ENCODE measurements at places on chromosomes 16 and 17. TPM values are rescaled to one million over a fixed set of nuclear protein-coding genes. Genes with fewer than 3 reads are reported as not detected.

SMTNL2 gene
- total RNA-seq = not detected

DPEP3 gene
- total RNA-seq = 0.11 TPM

IL17C gene
- not detected for total RNA-seq

SEZ6L2 gene
- total RNA-seq = 0.18 TPM

PRRT2 gene
- 0.76 TPM for total RNA-seq

LDHD gene
- 0.11 TPM for total RNA-seq

GSPT1 gene
- 281 TPM for total RNA-seq

FBXW10B gene
- total RNA-seq = 2.1 TPM

DNAH2 gene
- not detected for total RNA-seq

NPB gene
- total RNA-seq = not detected

EXOC3L1 gene
- total RNA-seq = not detected

DNA sequence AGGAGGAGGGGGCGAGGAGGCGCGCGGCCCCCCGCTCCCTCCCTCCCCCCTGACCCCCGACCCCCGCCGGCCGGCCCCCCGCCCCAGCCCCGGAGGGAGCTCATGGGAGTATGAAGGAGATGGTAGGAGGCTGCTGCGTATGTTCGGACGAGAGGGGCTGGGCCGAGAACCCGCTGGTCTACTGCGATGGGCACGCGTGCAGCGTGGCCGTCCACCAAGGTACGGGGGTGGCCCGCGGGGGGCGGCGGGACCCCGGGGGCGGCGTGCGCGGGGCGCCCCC lies 390 bp downstream of the MLLT6 start:
- no peak for DNase-seq

DNA sequence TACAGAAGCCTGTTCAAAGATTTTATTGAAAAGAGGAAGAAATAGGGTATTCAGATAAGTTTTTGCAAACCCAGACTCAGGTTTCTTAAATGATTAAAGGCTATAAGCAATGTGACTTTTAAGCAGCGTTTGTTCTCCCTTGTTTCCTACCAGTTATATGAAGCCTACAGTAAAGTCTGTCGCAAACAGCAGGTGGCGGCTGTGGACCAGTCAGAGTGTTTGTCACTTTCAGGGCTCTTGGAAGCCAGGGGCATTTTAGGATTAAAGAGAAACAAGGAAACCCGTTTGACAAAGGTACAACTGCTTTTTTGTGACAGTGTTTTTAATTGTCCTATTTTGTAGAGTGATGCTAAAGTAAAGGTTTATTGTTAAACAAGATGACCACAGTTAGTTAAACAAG lies 7.7 kb upstream of the RARA start:
- DNase-seq = no peak

GRCh38 chr16:84461413-84462295 lies 42.8 kb downstream of the MEAK7 start:
- no peak for DNase-seq

- DNase-seq = no peak
Measured at GRCh38 chr16:83797013-83797412, 10.8 kb upstream of the HSBP1 start.

DNA sequence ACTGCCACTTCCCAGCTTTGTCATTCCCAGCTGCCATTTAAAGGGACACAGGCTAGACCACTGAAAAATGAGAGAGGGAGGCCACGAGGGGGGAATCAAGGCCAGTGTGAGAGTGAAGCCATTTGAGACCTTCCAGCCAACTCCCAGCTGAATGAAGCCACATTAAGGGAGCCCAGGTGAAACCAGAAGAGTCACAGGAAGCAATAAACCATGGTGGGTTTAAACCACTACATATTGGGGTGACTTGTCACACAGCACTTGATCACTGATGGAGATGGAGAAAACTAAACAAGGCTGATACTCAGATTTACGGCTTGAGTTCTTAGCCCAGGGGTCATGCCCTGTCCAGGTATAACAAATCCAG lies 2.8 kb upstream of the NUBP1 start:
- no peak for DNase-seq

GRCh38 chr16:49455181-49455990 lies 81.8 kb downstream of the C16orf78 start:
- DNase-seq = no peak

DNA sequence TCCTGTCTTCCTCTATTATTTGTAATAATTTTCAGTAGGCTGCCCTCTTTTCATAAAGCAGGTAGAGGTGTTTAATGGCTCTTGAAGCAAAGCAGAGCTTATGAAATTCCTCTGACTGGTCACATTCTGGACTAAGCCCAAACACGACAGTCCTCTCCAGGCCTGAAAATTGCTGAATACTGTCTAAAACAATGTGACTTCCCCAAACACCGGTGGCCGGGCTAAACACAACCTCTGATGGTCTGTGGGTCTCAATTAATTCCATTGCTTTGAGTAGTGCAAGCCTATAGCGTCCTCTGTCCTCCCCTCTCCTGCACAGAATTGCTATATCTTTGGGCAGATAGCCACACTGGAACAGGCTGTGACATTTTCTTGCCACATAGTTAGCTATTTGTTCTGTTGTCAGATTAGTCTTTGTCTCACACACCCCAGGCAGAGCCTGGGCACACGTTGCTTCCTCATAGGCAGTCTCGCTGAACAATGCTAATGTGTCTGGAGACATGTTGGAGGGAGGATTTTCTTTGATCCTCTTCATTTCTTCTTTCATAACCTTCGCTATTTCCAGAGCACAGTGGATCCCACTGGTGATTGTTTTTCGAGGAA lies 10.8 kb upstream of the SLFN12L start:
- no peak for DNase-seq

GRCh38 chr16:75233611-75233938 lies 14.8 kb downstream of the CTRB1 start:
- no peak for DNase-seq

GRCh38 chr16:58013201-58013956 lies 12.2 kb downstream of the USB1 start:
- no peak for DNase-seq

DNA sequence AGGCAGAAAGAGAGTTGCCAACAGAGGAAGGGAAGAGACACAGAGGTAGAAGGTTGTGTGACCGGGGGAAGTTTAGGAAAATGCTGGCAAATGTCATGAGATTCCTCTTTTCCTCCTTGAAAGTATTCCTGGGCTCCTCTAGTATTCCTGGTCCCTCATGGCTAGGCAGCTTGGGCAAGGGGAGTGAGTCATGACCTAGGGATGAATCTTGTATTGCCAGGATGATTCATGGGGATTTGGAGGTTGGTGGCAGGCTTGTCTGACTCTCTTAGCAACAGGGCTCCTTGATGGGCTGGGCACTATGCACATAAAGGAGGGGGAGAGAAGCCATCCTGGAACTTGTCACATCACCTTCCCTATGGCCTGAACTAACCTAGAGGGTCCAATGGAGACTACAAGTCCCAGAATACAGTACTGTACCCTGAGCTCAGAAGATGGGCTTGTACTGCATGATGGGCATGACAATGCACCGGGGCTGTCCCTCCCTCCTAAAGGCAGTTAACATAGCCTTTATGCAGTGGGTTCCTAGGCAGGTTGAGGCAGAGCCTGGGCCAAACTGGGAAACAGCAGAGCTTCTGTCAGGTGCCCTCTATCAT lies 2.1 kb upstream of the SEZ6 start:
- no peak for DNase-seq

DNA sequence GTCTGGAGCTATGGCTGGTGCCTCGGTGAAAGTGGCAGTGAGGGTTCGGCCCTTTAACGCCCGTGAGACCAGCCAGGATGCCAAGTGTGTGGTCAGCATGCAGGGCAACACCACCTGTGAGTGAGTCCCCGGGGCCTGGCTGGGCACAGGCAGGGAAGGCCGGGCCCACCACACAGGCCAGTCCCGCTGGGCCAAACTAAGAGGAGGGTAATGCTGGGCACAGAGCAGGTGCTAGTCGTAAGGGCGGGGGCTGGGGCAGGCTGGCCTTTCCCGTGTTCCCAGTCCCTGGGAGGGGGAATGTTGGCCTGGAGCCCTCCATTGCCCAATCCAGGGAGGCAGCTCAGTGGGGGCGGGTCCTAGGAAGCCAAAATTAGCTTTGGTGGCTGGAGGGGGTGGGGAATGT lies 2.5 kb downstream of the KIF1C start:
- no peak for DNase-seq

DNA sequence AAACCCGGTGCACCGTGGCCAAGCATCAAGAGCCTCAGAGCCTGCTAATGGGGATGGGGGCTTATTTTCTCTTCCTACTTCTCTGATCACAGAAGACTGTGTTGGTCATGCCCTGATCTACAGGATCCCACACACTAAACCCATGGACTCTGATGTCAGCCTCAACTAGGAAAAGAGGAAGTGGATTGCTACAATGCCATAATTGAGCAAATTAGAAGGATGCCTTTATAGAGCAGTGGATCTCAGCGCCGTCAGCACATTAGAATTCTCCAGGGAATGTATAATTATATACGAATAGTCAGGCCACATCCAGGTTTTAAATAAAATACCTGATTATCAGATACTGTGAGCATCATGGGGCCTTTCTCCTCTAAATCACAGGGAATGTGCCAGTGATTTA lies 64.8 kb downstream of the VAT1L start:
- no peak for DNase-seq

- no peak for DNase-seq
Measured at GRCh38 chr16:65790768-65791167, 575.7 kb upstream of the CDH5 start.

DNA sequence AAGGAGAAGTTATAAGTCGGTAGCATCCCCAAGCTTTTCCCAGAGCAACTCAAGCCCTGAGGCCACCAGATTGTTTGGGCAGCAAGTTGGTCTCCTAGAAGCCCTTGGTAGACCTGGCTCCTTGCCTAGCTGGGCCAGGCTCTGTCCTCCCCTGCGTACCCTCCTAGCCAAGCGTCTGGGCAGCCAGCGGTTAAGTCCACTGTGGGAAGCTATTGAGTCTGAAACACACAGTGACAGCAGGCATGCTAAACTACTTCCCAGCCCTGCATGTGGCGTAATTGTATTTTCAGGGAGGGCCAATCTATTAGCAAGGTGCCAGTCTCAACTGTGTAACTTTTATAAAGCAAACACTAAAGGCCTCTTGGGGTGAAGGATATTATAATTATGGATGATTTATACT lies 419.1 kb upstream of the RBFOX1 start:
- DNase-seq = no peak

- DNase-seq = peak; percentile 22
Measured at GRCh38 chr16:3101018-3101840, 2.1 kb upstream of the ZSCAN10 start.

DNA sequence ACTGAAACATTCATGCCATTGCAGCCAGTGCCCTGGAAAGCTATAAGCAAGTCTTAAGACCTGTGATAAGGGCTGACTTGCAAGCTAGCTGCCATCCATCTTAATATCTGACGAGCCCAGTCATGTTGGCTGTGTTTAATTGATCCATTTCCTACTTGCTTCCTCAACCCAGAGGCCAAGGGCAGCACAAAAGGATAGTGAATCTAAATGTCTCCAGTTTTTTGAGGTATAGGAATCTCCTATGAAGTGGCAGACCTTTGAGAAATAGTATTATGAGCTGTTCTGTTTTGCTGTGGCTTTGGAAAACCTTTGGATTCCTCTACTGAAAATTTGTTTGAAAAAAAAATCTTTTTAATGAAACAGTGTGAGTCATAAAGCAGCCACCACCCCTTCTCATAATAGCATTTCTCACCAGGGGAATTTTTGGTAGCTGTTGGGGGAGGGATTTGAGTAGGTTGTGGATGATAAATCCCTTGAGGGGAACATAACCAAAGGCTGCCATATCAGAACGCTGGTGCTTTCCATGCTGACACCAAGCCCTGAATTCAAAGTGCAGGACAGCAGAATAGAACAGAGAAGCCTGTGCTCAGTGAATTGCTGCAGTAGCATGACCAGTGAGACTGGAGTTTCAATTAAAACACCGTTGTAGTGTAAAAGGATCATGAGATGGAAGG lies 12.9 kb downstream of the ZNRF1 start:
- peak; percentile 25 for DNase-seq

DNA sequence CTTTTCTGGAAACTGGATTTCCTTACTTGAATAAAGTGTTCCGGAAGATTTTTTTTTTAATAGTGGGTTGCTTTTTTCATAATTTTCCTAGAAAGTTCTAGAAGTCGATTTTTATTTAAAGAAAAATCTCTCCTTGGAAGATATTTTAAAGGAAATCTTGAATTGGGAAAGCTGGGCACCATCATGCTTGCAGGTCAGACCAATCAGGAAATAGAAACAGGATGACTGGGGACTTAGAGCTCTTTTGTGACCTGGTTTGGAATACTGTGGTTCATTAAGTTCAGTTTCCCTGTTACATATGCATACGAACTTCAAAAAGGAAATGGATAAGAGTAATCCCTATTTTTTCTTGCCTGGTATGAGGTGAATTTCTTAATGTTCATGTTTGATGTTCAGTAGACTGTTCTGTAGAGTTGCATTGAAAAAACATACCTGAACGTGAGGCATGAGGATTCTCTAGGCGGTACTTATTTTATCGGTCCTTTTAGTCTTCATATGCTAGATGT lies 1.2 kb downstream of the NFATC3 start:
- DNase-seq = no peak

GRCh38 chr17:8005357-8005756 lies 2.9 kb downstream of the GUCY2D start:
- no peak for DNase-seq

DNA sequence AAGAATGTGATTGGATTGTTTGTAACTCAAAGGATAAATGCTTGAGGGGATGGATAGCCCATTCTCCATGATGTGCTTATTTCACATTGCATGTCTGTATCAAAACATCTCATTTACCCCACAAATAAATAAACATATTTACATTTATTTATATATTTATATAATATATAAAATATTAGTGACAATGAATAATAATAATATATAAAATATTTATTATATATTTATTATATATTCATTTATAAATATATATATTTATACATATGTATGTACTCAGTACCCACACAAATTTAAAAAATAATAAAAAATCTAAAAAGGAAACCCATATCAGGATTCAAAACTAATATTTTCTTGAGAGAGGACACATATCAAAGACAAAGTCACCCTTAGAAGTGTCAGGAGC lies 429.9 kb downstream of the KCNJ2 start:
- no peak for DNase-seq

DNA sequence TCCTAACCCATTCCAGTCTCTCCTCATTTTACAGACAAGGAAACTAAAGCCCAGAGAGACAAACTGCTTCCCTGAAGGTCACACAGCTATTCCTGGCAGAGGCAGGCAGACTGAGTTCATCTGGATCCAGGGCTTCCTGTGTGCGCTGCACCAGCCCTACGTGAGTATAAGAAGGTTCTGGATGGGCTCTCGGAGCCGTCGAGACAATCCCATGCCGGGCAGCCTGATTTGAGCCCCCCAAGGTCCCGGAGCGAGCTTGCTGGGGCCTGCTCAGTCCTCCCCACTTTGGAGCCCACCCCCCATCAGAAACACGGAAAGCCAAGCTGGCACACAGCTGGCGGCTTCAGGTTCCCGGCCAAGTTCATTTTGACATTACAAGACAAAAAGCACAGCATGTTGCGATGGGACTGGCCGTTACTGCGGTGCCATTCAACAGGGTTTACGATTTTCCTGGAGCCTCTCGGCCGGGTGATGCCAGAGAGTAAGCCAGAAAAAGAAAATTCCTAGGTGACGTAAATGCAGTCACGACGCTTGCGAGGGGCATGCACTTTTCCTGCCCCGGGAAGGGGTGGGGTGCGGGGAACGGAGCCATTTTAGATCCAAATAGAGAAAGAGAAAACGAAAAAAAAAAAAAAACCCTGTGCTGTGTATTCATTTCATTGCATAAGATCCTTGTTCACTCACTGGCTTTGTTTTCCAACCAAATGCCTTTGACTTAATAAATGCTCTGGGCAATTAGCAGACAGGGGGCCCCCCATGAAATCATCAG lies 167.1 kb upstream of the FOXF1 start:
- no peak for DNase-seq

GRCh38 chr17:30161601-30162000 lies 45.0 kb downstream of the NSRP1 start:
- no peak for DNase-seq

Data from activated T-cell treated with anti-CD3 and anti-CD28 coated beads, Interleukin-2, amount 50 U/mL, for 4 hours (primary cell).